ENCODE measurements at places on chromosomes 3 and 15.
A peak's percentile ranks its signal among the peaks of the same experiment; 100 is the strongest.

GRCh38 chr3:10444110-10444429 lies 61.3 kb downstream of the ATP2B2 start:
- DNase-seq = no peak

DNA sequence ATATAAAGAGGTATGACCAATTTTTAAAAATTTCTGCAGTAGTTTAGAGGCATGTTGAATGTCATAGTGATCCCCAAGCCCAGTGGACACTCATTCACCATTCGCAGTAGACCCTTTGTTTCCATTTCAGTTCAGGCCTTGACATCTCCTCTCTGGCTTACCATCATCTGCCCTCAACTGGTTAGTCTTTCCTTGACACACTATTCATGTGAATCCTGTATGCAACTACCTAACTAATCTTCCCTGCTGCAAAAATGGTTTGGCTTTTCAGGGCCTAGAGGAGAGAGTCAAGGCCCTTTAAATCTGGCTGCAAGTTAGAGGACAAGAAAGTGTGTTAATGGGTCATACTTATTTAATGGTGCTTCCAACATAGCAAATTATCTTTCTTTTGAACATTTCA lies 10.9 kb downstream of the APH1B start:
- DNase-seq = no peak

GRCh38 chr3:152272771-152273242 lies 4.1 kb downstream of the MBNL1 start:
- DNase-seq = peak; percentile 51

- no peak for DNase-seq
These were observed 739 bp upstream of the AMOTL2 start for GRCh38 chr3:134374791-134375581.

DNA sequence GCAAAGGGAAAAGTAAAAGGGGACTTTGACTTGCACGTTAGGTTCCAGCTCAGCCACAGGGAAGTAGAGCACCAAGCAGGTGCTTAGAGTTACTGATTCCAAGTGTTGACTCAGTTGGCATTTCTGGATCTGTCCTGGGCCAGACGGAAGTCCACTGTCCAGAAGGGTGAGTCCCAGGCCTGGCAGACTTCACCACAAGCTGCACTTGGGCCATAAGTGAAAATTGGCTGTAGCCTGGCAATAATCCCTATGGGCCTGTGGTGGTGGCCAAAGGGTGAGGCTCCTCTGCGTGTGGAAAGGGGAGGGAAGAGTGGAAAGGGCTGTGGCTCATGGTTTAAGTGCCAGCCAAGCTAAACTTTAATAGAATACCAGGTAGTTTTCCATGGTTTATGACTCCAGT lies 121.5 kb downstream of the DTWD1 start:
- DNase-seq = no peak

- DNase-seq = no peak
These were observed 182.2 kb downstream of the NTRK3 start for GRCh38 chr15:88074386-88074785.

DNA sequence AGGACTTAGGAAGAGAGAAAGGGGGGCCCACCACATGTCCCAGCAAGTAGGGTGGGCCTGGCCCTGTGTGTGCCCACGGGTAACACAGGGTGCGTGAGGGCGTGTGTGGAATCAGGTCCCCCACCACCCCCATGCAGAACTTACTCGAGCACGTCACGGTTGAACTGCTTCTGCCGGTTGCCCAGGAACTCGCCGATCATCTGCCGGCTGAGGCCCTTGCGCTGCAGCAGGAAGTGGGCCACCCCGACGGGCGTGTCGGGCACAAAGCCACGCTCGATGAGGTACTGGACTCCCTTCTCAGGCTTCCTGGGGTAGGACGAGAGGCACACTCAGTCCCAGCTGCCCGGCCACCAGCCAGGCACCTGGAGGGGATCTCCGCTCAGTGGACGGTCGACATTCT lies 83.1 kb upstream of the RPL32 start:
- DNase-seq = no peak

DNA sequence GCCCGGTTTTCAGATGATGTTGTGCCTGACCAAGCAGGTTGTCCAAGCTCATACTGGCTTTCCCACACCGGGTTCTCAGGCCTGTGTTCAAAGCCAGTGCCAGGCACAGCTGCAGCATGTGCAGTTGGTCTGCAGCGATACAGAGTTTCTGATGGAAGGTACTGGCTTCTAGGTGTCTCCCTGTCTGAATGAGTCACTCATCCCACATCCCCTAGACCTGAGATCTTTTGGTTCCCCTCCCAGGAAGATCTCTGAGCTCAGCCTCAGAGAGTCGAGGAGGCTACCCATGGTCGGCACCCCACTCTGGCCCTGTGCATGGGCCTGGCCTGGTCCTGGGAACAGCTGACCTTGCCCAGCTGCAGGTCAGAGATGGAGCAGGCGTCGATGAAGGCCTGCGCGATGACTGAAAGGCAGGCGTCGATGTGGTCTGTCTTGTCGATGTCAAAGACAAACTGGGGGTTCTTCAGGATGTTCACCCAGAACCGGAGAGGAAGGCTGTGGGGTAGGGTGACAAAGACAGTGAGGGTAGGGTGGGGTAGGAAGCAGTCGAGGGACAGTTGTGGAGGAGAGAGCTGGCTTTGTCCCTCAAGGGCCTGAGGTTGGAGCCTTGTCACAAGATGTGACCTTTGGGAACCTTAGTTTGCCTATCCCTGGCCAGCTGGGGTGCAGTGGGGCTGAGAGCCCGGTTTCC lies 15.3 kb downstream of the H1-8 start:
- no peak for DNase-seq

- DNase-seq = no peak
These were observed 57.5 kb upstream of the ITGA11 start for GRCh38 chr15:68489421-68489820.

DNA sequence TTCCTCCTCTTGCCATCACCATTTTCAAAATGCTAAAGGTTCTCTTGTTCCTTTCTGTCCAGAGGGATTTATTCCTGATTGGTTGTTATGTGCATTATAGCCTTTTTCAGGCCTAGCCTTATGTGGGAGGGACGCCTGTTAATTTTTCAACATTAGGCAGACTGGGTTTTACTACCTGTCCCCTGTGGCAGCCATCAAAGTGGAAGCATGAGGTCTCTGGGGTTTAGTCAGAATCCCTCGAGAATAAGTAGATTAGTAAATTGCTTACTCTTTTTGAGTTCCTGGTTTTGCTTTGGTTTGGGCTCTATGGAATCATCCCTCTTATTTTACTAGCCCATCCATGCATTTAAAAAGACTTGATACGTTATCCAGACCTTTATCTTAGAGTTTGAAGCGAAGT lies 32.4 kb downstream of the PAK2 start:
- no peak for DNase-seq

GRCh38 chr15:43463507-43463906 lies 29.4 kb downstream of the TP53BP1 start:
- no peak for DNase-seq

DNA sequence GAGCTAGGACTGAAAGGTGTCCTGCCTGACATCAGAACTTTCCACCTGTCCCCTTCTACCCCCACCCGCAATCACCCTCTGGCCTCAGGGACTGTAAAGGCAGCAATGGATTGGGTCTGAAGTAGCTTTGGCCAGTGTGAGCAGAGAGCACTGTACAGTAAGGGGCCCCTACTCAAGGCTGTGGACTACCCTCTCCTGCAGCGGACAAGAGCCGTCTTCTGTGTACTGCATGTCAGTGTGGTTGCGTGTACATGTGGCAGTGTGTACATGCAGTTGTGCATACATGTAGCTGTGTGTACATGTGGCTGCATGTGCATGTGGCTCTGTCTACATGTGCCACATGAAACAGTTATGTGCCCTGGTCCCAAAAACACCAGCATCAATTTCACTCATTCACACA lies 205.9 kb upstream of the LINGO1 start:
- no peak for DNase-seq

DNA sequence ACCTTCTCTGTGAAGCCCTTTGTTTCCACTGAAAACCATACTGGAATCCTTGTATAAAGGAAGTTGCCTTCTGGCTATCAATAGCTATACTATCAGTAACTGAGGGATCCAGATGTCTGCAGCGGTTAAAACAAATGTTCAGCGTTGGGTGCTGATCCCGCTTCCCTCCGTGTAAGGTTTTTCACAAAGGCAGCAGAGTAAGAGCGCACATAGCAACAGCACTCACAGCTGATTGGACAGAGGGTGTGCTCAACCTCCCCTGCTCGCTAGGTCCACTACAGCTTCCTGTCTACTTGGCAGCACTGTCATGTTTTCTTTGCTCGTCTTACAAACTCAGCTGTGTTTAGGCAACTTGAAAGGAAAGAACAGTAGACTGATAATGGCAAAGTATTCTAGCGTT lies 27.3 kb downstream of the ATOSA start:
- DNase-seq = peak; percentile 47

GRCh38 chr15:40281801-40282146 lies 1.1 kb downstream of the ANKRD63 start:
- no peak for DNase-seq

DNA sequence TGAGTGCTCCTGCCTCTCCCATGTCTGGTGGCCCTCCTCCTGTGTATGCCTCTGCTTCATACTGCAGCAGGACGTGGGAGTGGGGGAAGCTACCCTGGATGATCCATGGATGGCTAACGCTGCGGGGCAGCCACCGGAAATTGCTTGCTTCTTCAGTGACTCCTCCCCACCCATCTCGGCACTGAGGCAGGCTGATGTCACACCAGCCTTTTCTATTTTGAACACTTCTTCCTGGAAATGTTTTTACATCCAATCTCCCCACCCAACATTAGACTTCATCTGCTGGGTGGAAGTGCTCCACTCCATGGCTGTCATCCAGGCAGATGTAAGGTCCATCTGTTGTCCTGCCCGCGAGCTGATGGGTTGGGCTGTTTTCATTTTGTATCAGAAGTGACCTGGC lies 58.9 kb upstream of the MUC13 start:
- no peak for DNase-seq

DNA sequence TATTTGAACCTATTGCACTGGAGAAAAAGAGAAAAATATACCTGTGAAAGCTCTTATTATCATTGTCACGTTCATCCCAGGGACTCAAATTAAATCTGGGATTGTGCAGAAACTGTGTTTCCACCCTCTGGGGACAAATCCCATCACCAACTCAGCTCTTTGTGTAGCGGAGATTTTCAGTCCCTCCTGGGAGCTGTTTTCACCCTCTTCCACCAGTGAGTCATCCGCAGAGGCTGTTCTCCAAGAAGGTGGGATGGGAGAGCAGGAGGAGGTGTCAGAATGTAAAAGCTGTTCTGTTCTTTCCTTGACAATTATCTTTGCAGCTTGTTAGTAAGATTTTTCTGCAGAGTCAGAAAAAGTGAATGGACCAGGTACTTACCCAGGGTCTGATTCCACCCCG lies 28.0 kb downstream of the SV2B start:
- no peak for DNase-seq

- no peak for DNase-seq
These were observed 19.3 kb downstream of the PDZRN3 start for GRCh38 chr3:73605412-73605811.

DNA sequence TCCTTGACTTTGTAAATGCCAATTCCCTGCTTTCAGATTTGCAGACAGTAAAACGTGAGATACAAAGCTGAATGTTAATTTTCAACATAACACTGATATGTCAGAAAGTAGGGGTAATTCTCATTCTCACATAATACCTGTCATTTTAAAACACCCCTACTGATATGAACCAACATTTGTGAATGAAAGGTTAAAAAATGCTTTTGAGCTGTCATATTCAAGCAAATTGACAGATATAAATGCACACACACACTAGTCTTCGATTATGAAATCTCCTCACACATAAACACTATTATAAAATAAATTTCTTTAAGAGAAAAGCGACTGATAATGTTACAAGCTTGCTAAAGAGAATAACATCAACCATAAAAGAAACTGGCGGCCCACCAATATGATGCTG lies 128.8 kb downstream of the PEAK1 start:
- DNase-seq = no peak

DNA sequence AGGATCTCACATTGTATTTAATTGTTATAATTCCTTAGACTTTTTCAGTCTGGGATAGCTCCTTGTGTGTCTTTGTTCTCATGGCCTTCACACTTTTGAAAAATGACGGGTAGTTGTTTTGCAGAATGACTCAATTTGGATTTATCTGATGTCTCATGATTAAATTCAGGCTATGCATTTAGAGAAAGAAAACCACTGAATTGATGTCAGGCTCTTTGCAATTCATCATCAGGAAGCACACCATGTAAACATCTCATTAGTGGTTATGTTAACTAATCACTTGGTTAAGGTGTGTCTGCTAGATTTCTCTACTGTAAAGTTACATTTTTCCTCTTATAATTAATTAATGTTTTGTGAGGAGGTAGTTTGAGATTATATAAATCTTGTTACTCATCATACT lies 8.0 kb upstream of the SLC22A13 start:
- DNase-seq = no peak

- DNase-seq = no peak
These were observed 29.4 kb upstream of the SLITRK3 start for GRCh38 chr3:165225604-165226003.

DNA sequence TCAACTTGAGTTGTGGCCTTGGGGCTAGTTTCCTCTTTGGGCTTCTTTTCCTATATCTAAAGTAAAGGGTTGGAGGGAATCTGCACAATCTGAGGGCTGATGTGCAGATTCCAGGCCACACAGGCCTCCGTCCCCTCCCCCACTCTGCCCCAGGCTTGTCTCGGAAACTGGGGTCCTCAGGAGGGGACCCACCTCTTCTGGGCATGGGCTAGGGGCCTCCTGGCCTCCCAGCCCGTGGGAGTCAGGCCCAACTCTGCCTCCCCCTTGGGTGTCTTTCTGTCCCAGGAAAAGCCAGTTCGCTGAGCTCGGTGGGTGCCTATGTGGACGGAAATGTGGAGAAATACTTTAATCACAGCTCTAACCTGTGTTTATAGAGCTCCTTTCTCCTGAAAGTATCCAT lies 4.8 kb downstream of the SMAD6 start:
- no peak for DNase-seq

DNA sequence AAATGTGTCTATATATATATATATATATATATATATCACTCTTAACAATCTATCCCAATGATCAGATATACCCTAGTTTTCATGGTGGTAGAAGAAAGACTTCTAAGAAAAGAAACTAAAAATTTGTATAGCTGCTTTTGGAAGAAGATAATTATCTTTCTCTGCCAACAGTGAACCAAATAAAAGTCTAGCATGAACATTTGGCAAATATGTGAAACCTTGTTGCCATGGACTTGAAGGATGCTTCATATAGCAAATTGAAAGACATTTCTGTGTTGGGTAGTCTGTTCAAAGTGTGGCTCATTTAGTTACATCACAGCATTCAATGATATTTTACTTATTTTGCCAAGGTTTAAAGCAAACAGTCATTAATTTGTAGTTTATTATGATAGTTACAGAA lies 219.9 kb upstream of the NECTIN3 start:
- DNase-seq = no peak

DNA sequence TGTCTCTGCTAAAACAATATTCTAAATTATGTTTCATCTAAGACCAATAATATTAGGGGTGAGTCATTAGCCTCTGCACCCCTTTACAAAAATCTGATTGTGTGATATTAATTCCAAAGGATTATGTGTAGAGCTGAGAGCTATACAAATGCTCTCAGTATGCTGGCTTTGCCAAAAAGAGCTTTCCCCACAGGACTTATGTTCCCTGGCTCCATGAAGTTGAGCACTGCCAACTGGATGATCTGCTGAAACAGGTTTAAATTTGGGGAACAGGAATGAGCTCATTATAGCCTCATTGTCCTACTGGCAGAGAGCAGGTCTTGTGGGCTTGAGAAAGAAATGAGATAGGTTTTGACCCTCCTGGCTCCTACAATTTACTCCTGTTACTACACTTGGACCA lies 347.8 kb upstream of the LMCD1 start:
- DNase-seq = no peak

GRCh38 chr3:184776916-184777315 lies 35.0 kb upstream of the VPS8 start:
- no peak for DNase-seq
